Mesothelial cell of epicardium (in vitro differentiated cells): ENCODE measurements at places on chromosomes 5 and 9.

GRCh38 chr5:62592558-62592957 lies 13.9 kb downstream of the LRRC70 start:
- no peak overlapping the region for H3K27ac ChIP-seq
- H3K27me3 ChIP-seq, result no peaks in the 10 kb centered on the region
- no peak for DNase-seq
- no peak overlapping the region for H3K4me3 ChIP-seq

- no peak overlapping the region for H3K4me3 ChIP-seq
- no peak for DNase-seq
- no peaks in the 10 kb centered on the region for H3K27me3 ChIP-seq
- no peaks in the 10 kb centered on the region for H3K36me3 ChIP-seq
- no peaks in the 10 kb centered on the region for H3K4me1 ChIP-seq
These were observed 159.1 kb upstream of the RGMB start for GRCh38 chr5:98614341-98614740.

GRCh38 chr5:38615981-38616451 lies 59.6 kb upstream of the LIFR start:
- peaks cover 25% of the 10 kb centered on the region for H3K4me1 ChIP-seq
- H3K27ac ChIP-seq, result peak overlapping the region; percentile 28
- no peak for DNase-seq

- H3K27ac ChIP-seq, result no peak overlapping the region
- no peak overlapping the region for H3K4me3 ChIP-seq
- H3K4me1 ChIP-seq, result peaks cover 7% of the 10 kb centered on the region
- no peaks in the 10 kb centered on the region for H3K36me3 ChIP-seq
These were observed 31.8 kb downstream of the AK8 start for GRCh38 chr9:132846109-132846917.

GRCh38 chr5:14913096-14913495 lies 41.5 kb upstream of the ANKH start:
- no peak for DNase-seq
- peaks cover 1% of the 10 kb centered on the region for H3K36me3 ChIP-seq
- H3K27me3 ChIP-seq, result no peaks in the 10 kb centered on the region
- H3K4me1 ChIP-seq, result peaks cover 54% of the 10 kb centered on the region

GRCh38 chr5:138655530-138656190 lies 80.5 kb upstream of the HSPA9 start:
- H3K4me1 ChIP-seq, result peaks cover 42% of the 10 kb centered on the region
- H3K4me3 ChIP-seq, result no peak overlapping the region
- H3K27me3 ChIP-seq, result no peaks in the 10 kb centered on the region
- no peak overlapping the region for H3K27ac ChIP-seq
- H3K36me3 ChIP-seq, result no peaks in the 10 kb centered on the region

DNA sequence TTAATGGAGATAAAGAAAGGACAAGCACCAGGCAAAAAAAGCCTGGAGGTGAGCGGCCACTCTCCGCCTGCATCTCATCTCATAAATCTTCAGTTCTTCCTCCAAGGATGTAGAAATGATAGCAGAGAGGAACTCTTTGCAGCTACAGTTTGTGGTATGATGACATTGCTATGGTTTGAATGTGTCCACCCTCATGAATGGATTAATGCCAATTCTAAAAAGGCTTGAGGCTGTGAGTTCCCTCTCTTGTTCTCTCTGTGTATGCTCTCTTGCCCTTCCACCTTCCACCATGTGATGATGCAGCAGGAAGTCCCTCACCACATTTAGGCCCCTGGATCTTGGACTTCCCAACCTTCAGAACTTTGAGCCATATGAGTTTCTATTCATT lies 126.4 kb downstream of the SPOCK1 start:
- H3K27ac ChIP-seq, result no peak overlapping the region
- no peaks in the 10 kb centered on the region for H3K4me1 ChIP-seq
- no peaks in the 10 kb centered on the region for H3K36me3 ChIP-seq
- peaks cover 54% of the 10 kb centered on the region for H3K27me3 ChIP-seq
- DNase-seq, result no peak
- H3K4me3 ChIP-seq, result no peak overlapping the region

GRCh38 chr5:95380103-95380628 lies 11.0 kb upstream of the FAM81B start:
- peaks cover 6% of the 10 kb centered on the region for H3K36me3 ChIP-seq
- no peak overlapping the region for H3K27ac ChIP-seq
- no peak for DNase-seq
- peaks cover 14% of the 10 kb centered on the region for H3K4me1 ChIP-seq
- H3K27me3 ChIP-seq, result no peaks in the 10 kb centered on the region

DNA sequence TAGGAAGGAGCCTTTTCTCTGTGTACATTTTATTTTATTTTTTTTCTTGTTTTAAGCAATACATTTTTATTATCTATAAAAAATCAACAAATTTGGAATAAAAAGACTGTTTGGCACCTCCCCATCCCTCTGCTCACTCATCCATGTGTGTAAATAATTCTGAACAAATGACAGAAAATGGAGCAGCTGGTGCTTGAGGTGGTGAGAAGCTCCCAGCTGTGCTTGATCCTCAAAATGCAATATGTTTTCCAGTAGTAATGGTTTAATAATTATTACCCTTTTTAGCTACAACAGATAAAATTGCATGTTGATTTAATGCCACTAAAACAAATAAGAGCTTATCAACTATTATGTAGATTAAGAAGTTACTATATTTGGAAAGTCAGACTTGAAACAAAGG lies 132.5 kb downstream of the CDH18 start:
- H3K4me1 ChIP-seq, result peaks cover 6% of the 10 kb centered on the region
- no peaks in the 10 kb centered on the region for H3K27me3 ChIP-seq
- no peaks in the 10 kb centered on the region for H3K36me3 ChIP-seq
- no peak for DNase-seq

DNA sequence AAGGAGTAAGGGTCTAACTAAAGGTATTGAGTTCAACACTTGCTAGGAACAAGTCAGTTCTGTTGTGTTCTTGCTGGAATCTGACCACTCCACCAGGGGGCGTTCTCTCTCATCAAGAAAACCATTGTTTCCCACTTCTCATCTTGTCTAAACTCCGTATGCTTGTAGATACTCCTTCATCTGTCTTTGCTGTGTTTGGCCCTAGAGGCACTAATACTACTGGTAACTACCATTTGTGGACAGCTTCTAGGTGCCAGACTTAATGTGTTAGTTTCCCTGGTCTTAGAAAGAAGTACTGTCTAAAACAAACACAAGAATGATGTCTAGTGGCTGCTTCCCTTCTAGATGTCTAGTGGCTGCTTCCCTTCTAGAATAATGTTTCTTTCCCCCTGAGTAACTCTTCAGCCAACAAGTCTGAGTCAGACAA lies 18.7 kb upstream of the PTPDC1 start:
- no peak overlapping the region for H3K4me3 ChIP-seq
- no peak overlapping the region for H3K27ac ChIP-seq
- peaks cover 19% of the 10 kb centered on the region for H3K36me3 ChIP-seq
- no peaks in the 10 kb centered on the region for H3K4me1 ChIP-seq

GRCh38 chr5:139745800-139746690 lies 49.6 kb upstream of the PSD2 start:
- H3K4me1 ChIP-seq, result peaks cover 50% of the 10 kb centered on the region
- peak overlapping the region; percentile 61 for H3K4me3 ChIP-seq
- H3K27ac ChIP-seq, result peak overlapping the region; percentile 85
- DNase-seq, result peak; percentile 75
- peaks cover 37% of the 10 kb centered on the region for H3K27me3 ChIP-seq
- H3K36me3 ChIP-seq, result no peaks in the 10 kb centered on the region

GRCh38 chr5:76469656-76470290 lies 66.7 kb downstream of the IQGAP2 start:
- H3K4me1 ChIP-seq, result peaks cover 4% of the 10 kb centered on the region
- H3K27ac ChIP-seq, result no peak overlapping the region
- H3K4me3 ChIP-seq, result no peak overlapping the region
- no peaks in the 10 kb centered on the region for H3K27me3 ChIP-seq

GRCh38 chr5:43664501-43665040 lies 61.6 kb downstream of the NNT start:
- DNase-seq, result no peak
- H3K27ac ChIP-seq, result no peak overlapping the region
- H3K4me3 ChIP-seq, result no peak overlapping the region
- peaks cover 35% of the 10 kb centered on the region for H3K36me3 ChIP-seq
- H3K4me1 ChIP-seq, result no peaks in the 10 kb centered on the region

DNA sequence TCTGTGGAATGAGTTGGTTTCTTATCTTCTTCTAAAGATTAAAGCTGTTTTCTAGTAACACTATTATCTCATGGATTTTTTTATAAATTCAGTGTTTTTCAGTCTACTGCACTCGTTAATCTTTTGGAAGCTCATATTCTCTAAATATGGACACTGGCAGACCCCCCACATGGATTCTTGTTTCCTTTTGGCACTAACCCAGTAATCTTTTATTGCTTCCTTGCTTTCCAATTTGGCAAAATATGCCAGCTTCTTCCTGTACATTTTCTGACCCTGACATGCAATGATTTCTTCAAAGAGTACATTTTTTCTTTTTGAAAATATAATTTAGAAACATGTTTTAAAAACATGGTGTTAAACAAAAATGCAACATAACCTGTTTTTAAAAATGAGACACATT lies 474.2 kb upstream of the FTMT start:
- H3K4me1 ChIP-seq, result peaks cover 4% of the 10 kb centered on the region
- no peak overlapping the region for H3K27ac ChIP-seq
- DNase-seq, result no peak
- H3K27me3 ChIP-seq, result no peaks in the 10 kb centered on the region

- H3K36me3 ChIP-seq, result no peaks in the 10 kb centered on the region
- H3K27ac ChIP-seq, result no peak overlapping the region
These were observed 277.3 kb downstream of the GLIS3 start for GRCh38 chr9:4022435-4023067.

DNA sequence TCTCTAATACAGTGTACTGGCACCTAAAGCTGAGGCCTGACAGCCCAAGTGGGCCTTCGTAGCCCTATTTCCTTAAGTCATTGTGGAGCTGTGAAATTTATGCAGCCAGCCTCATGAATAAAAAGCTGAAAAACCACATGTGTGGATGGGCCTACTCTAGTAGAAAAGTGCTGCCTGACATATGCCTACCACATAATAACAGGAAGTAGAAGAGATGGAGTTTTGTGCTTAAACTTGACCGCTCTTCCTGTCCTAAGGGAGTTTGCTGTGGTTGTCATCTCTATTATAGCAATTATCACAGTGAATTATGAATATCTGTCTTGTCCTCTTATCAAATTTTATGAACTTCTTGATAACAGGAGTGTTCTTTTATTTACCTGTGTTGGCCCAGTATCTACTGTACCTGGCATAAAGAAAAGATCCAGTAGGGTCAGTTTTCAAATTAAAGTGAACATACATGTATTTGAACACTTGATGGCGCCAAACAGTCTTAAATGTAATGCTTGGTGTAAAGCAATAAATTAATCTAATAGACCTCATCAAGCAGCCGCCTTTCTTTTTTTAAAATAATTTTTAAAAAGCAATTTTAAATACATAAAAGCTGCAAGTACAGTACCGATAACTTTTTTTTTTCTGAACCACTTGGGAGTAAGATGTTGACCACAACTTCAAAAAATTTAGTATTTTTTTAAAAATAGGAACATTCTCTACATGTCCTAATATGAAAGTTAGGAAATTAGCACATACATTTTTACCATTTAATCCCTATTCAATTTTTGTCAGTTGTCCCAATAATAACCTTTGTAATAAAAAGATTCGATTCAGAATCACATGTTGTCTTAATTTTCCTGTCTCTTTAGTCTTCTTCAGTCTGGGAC lies 51.0 kb downstream of the FKTN start:
- no peak overlapping the region for H3K4me3 ChIP-seq
- no peaks in the 10 kb centered on the region for H3K4me1 ChIP-seq
- no peaks in the 10 kb centered on the region for H3K27me3 ChIP-seq

DNA sequence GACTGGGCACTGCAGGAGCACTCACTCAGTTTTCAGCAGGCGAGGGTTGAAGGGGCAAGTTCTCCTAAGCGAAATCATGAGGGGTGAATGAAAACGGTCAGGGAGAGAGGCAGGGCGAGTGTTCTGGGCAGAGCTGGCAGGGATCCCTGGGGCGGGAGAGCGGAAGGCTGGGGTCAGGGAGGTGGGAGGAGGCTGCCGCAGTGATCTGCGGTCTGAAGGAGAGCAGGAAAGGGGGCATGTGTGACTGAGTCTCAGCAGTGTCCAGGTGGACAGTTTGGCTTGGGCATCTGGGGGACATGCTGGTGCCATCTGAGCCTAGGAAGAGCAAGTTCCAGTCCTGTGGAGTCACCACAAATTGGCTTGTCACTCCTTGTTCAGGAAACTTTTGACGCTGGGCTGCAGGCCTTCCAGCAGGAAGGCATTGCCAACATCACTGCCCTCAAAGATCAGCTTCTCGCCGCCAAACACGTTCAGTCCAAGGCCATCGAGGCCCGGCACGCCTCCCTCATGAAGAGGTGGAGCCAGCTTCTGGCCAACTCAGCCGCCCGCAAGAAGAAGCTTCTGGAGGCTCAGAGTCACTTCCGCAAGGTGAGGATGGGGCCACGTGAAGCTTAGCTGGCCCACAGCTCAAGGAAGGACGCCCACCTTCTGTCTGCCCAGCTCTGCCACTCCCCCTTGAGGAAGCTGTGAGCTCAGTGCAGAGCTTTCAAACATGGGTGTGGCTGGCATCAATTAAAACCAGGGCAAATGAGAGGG lies 31.1 kb downstream of the DYNC2I2 start:
- peak overlapping the region; percentile 21 for H3K27ac ChIP-seq
- H3K36me3 ChIP-seq, result peaks cover 53% of the 10 kb centered on the region
- DNase-seq, result no peak
- H3K4me1 ChIP-seq, result no peaks in the 10 kb centered on the region
- H3K4me3 ChIP-seq, result no peak overlapping the region
- no peaks in the 10 kb centered on the region for H3K27me3 ChIP-seq

GRCh38 chr9:14561929-14562405 lies 131.3 kb downstream of the ZDHHC21 start:
- no peaks in the 10 kb centered on the region for H3K36me3 ChIP-seq

GRCh38 chr5:160800375-160801275 lies 51.4 kb downstream of the ATP10B start:
- H3K27ac ChIP-seq, result no peak overlapping the region
- no peak overlapping the region for H3K4me3 ChIP-seq
- DNase-seq, result no peak
- H3K27me3 ChIP-seq, result no peaks in the 10 kb centered on the region
- no peaks in the 10 kb centered on the region for H3K4me1 ChIP-seq
- no peaks in the 10 kb centered on the region for H3K36me3 ChIP-seq

DNA sequence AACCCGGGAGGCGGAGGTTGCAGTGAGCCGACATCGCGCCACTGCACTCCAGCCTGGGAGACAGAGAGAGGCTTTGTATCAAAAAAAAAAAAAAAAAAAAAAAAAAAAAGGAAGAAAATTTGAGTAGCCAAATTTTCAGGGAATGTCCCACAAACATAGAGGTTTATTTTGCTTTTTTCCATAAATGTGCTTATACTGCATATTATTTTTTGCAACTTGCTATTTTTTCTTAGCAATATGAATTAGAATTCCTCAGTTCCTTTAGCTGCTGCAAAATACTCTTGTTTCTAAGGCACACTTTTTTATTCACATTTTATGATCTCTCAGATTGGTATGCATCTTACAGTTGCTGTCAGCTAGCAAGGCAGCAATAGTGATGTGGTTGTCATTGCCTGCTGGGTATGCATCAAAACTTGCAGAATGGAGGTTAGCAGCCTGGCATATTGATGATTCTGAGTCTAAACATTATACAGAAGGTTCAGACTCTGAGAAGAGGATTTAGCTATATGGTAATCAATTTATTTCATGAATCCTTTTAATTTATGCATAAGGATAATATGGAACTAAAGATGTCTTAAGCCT lies 13.0 kb upstream of the MSANTD3 start:
- no peak overlapping the region for H3K4me3 ChIP-seq
- DNase-seq, result no peak
- H3K27me3 ChIP-seq, result peaks cover 6% of the 10 kb centered on the region
- no peak overlapping the region for H3K27ac ChIP-seq
- no peaks in the 10 kb centered on the region for H3K36me3 ChIP-seq

GRCh38 chr5:120552638-120553037 lies 88.5 kb downstream of the PRR16 start:
- H3K4me1 ChIP-seq, result no peaks in the 10 kb centered on the region
- no peak overlapping the region for H3K4me3 ChIP-seq
- DNase-seq, result no peak
- H3K27me3 ChIP-seq, result no peaks in the 10 kb centered on the region
- no peak overlapping the region for H3K27ac ChIP-seq
